ENCODE measurements at places on chromosomes 13 and 19.

DNA sequence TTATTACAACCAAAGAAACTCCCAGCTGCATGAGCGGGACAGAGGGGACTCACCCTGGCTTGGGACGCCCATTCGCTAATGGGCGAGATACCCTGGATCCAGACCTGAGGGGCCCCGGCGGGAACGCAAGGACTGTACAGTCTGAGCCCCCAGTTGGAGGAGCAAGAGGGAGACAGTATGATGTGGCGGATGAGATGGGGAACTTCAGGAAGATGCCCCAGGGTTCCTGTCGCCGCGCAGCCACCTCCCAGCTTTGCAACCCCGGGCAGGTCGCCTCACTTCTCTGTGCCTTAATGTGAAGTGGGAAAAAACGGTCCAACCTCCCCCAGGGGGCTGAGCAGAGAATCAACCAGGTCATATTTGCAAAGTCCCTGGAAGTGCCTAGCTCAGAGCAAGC lies 2.5 kb downstream of the NPAS1 start:
- no peak for DNase-seq

DNA sequence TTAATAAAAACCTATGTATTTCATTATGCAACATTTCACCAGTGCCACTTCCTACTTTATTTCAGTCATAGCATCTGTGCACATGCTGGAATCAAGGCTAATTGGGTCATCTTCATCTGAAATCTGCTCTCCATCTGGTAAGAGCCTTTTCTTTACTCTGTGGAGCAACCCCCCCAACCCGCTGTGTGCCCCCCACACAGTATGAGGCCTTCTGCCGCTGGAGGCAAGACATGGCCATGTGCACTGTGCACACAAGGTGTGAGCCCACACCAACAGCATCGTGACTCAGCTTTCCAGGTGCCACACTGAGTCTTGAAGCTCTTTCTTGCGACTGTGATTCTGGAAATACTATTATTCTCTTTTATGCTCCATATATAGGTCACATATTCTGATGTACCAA lies 471.0 kb downstream of the TBC1D4 start:
- DNase-seq, result no peak

- DNase-seq, result no peak
Measured at GRCh38 chr13:90866006-90866405, 481.5 kb upstream of the MIR17HG start.

GRCh38 chr19:45768655-45768983 lies 433 bp downstream of the SIX5 start:
- peak; percentile 55 for DNase-seq

- no peak for DNase-seq
Measured at GRCh38 chr19:48085076-48085475, 25.5 kb downstream of the PLA2G4C start.

DNA sequence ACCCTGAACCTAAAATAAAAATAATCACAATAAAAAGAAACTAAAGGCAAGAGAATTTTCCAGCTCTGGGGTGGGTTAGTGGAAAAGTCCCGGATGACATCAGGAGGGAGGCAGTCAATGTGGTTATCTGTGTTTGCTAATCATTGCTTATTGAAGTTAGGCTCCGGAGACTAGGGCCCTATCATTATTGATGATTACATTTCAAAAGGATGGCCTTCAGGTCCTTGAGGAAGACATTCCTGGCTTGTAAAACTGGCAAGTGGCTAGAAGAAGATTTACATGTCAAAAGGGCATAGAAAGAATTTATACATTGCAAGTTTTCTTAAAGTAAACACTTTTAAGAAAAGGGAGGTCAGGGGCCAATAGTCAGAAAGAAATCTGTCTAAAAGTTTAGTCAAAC lies 123.4 kb downstream of the POSTN start:
- no peak for DNase-seq

DNA sequence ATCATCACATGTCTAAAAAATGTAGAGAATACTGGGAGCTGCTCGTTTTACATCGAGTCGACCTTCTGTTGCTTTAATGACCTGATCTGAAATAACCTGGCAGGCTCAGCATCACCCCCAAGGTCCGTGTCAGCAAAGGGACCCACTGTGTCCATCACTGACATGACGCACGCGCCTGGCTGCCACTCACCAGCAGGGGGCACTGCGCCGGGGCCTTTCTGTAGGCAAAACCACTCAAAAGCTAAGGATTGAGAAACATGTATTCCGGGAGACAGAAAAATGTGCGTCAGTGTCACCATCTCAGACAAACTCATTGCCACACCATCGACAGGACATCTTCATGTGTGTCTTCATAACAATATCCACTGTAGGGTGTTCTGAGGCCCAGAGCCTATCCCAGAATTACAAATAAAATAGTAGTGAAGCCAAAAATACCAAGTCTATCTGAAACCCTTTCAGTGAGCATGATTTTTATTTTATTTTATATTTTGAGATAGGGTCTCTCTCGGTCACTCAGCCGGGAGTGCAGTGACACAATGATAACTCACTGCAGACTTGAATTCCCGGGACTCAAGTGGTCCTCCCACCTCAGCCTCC lies 130.3 kb upstream of the LSM14A start:
- peak; percentile 75 for DNase-seq

Data from activated naive CD4-positive, alpha-beta T cell treated with anti-CD3 and anti-CD28 coated beads, Interleukin-2, amount 50 U/mL, for 16 hours (primary cell).